ENCODE measurements at places on chromosomes 5 and 9.

DNA sequence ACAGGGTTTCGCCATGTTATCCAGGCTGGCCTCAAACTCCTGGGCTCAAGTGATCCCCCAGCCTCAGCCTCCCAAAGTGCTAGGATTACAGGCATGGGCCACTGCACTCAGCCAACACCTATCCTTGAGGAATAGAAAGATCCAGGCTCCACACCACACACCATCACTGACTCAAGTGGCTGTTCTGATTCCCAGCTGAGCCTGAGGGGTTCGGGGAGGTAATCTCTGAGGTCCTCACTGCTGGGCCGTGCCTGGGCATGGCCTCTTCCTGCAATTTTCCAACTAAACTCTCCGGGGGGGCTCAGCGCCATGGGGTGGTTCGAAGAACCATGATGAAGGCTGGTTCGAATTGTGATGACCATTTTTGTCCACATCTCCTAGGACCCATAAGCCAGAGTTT, 31.0 kb upstream of the IL17B start:
- DNase-seq = no peak

GRCh38 chr5:150434464-150434863, 15.1 kb downstream of the RPS14 start:
- DNase-seq = peak; percentile 43

GRCh38 chr9:121286973-121287741, 19.2 kb downstream of the GSN start:
- DNase-seq = peak; percentile 99

GRCh38 chr5:179209359-179210150, 135.7 kb downstream of the ADAMTS2 start:
- peak; percentile 35 for DNase-seq

DNA sequence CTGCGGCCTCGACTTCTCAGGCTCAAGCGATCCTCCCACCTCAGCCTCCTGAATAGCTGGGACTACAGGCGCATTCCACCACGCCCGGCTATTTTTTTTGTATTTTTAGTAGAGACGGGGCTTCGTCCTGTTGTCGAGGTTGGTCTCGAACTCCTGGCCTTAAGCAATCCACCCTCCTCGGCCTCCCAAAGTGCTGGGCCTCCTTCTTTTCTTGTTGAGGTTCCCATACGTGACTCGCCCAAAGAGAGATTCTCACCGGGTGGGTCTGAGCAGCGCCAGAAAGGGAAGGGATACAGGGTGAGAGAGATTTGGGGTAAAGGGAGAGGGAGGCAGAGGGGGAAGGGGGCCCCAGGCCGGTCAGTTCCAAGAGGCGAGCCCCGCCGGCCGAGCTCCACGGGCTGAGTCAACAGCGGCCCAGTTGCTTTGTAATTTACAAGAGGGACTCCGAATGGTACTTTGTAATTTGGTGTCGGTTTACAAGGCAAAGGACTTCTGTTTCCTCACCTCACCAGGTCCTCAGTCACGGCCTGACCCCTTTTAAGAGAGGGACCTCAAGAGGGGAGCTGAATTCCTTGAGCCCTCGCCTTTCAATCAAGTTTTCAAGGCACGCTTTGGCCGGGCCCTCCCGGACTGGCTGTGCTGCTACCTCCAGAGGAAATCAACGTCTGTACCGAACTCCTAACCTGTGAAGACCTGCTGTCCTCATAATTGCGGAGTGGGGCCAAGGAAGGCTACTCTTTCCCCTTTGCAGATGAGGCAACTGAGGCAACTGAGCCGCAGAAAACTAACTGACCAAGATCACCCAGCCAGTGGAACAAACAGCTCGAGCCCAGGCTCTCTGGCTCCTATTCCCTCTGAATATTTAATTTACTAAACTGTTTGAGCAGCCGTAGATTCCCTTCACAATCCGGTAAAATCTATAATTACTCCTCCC, 3.3 kb upstream of the DMRT2 start:
- DNase-seq = no peak

DNA sequence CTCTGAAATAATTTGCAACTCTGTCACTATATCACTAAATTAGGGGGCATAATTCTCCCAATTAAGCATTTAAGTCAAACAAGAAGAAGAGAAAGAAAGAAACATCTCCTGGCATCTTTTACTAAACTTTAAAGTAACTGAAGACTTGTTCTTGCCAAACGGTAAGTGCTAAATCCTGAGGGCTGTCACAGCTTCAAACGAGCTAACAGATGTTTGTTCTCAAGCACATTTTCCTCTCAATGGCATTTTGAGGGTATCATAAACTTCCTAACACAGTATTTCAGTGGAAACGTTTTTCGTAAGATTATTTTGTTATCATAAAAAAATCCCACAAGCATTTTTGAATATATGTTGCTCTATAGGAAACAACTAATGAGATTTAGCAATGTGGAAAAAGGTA, 169.5 kb upstream of the TAS2R1 start:
- no peak for DNase-seq

DNA sequence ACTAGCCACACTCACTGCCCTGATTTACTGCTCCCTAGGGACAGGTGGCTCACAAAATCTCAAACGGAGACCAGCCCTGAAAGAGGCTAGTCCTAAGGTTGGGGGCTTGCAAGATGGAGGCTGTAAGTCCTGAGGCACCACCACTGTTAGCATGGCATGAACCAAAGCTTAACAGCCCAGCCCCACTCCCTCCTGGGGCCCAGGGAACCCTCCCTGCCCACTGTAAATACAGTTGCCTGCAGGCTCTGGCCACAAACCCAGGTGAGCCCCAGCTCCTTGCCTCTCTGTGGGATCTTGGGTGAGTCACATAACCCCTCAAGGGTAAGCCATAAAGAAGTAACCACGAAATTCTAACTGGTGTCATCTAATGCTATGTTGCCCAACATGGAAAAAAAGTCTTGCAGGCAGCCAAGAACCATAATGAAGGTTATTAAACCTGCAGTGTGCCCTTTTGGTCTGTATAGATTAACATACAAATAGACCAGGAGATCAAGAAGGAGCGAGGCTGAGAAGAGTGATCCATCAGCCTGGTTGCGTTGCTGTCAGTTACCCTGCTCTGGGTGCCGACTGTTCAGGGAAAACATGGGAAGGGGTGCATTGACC, 1.7 kb upstream of the POMT1 start:
- DNase-seq = peak; percentile 86

DNA sequence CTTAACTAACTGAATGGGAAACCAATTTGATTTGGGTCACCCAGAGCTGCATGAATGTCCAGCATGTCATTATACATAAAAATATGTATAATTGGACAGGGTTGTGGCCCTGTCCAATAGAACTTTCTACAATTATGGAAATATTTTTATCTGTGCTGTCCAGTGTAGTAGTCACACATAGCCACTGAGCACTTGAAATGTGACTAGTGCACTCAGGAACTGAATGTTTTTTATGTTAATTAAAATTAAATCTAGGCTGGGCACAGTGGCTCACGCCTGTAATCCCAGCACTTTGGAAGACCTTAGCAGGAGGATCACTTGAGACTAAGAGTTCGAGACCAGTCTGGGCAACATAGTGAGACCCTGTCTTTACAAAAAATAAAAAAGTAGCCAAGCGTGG, 18.6 kb downstream of the GARNL3 start:
- DNase-seq = no peak

DNA sequence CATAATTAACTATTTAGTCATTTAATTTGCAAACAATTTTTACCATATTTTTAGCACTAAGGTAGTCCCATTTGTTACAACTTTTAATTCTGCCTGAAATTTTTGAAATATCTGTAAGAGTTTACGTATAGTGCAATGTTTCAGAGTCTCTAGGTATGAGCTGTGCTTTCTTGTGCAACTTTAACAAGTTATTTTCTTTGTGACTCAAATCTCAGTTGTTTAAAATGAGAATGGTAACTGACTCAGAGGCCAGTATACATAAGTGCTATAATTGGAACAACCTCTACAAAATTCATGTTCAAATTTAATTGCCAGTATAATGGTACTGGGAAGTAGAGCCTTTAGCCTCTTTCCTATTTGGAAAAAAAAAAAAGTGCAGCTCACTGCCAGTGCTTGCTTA, 14.2 kb upstream of the ZNF883 start:
- no peak for DNase-seq

DNA sequence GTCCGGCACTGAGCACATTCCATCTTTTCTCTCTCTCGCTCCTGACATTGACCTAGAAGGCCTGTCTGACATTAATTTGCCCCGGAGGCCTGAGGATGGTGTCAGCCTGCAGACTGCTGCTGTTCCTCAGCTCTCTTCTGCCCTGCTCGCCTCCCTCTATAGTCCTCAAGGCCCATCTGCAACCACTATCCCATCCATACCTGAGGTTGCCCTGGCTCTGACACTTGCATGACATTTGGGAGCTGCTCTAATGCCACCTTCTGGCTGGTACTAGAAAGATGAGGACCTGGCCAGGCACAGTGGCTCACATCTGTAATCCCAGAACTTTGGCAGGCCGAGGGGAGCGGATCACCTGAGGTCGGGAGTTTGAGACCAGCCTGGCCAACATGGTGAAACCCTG, 38.6 kb upstream of the GGTA1 start:
- no peak for DNase-seq

DNA sequence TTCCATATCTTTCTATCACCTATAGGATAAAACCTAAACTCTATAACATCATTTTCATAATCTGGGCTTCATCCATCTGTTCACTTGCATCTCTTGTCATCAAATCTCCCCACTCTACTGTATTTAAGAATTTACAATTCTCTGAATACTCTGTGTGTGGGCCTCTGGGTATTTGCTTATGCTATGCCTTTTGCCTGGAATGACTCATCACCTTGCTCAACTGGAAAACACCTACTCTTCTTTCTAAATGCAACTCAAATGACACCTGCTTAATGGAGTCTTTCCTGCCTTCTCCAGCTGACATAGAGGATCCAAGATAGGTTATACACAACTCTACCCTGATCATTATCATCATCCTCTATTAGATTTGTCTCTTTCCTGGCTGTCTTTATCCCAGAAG, 421.7 kb downstream of the SPATA31D1 start:
- peak; percentile 15 for DNase-seq

DNA sequence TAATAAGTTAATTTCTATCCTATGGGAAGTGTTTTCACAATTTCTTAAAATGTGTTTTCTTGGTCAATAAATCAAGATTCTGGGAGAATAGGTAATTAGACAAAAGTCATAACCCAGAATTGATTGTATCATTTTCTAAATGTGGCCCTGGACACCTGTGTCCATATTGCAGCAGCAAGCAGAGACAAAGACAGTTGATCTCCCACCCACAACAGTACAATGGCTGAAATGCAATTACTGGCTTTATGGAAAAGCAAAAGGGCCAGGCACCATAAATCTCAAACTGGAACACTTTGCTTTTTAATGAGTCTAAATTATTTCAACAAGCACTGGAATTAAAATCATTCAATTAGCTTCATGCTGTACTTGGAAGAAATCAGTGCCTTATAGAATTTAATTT, 157.2 kb downstream of the ESM1 start:
- no peak for DNase-seq

GRCh38 chr5:58680503-58680902, 97.6 kb downstream of the RAB3C start:
- DNase-seq = peak; percentile 8

DNA sequence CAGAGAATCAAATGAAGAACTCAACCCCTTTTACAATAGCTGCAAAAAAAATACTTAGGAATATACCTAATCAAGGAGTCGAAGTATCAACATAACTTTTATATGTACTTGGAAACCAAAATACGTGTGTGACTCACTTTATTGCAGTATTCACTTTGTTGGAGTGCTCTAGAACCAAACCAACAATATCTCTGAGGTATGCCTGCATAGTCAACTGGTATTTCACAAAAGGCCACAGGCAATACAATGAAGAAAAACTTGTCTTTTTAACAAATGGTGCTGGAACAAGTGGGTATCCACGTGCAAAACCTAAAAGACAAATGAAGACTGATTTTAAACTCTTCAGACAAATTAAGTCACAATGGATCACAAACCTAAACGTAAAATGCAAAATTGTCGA, 385.7 kb downstream of the TLE1 start:
- DNase-seq = no peak

DNA sequence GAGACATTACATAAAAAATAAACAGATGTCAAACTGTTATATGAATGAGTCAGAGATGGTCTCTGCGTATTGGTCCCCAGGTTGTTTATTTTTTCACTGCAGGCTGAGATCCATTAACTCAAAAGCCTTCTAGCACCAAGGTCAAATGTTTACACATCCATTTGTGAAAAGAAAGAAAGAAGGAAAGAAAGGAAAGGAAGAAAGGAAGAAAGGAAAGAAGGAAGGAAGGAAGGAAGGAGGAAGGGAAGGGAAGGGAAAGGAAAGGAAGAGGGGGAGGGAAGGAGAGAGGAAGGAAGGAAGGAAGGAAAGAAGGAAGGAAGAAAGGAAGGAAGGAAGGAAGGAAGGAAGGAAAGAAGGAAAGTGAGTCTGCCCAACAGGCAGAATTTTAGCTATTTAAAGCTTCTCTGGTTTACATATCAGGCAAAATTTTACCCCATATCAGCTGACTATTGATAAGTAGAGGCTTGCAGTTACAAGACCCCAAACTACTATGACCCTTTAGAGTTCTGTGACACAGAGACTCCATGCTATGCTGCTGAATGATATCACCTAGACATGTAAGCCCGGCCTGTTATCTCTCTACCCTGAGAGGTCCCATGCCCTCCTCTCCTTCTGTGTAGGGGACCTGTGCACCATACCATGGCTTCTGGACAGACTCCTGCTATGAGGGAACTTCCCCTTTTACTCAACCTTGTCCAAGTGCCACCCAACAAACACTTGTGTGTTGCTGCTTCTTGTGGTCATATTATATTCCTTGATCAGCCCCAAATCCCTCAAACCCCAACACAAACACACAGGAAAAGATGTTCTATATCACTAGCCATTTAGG, 59.0 kb downstream of the DRD1 start:
- DNase-seq = no peak

DNA sequence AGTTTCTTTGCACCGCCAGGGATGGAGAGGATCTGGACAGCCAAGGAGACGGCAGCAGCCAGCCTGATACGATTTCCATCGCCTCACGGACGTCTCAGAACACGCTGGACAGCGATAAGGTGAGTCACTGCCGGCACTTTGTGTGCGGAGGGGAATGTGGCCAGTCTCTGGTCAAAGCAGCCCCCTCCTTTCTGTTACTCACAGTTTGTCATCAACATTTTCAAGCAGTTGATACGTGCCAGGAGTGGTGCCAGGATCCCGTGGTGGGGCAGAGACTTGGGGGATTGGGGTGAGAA, 175.1 kb upstream of the OTULINL start:
- peak; percentile 92 for DNase-seq

DNA sequence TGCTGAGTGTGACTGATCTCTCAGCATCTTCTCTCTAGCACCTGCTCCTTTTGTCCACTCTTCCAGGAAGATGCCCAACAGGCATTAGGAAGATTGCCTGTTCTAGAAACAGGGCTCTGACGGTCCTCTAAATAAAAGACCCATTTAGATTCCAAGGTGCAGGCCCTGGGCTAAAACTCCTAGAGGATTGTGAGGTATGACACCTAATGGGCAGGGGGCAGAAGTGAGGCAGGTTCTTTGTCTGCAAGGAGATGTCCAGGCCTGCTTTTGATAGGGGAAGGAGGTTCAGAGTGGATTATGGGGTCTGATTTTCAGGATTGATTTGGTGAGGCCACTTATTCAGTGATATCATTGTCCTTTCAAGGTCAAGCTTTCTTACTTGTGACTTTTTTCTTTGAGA, 140.8 kb upstream of the TRPC7 start:
- DNase-seq = no peak

- DNase-seq = no peak
These were observed 1088.7 kb upstream of the ARRDC3 start for GRCh38 chr5:92471861-92472260.
